ENCODE measurements at places on chromosomes 1 and 21.

GRCh38 chr1:215650446-215651149 lies 83.5 kb downstream of the KCTD3 start:
- DNase-seq: no peak

- DNase-seq: no peak
Measured at GRCh38 chr1:159946242-159947187, 1.1 kb upstream of the IGSF9 start.

GRCh38 chr1:208227366-208227765 lies 16.8 kb downstream of the PLXNA2 start:
- DNase-seq: no peak

- no peak for DNase-seq
Measured at GRCh38 chr1:208008534-208008933, 97.6 kb upstream of the CD34 start.

GRCh38 chr1:59906931-59907330 lies 19.6 kb downstream of the CYP2J2 start:
- no peak for DNase-seq

GRCh38 chr1:84930329-84930728 lies 37.3 kb upstream of the LPAR3 start:
- no peak for DNase-seq

All from NCI-H1930 (cell line).